SK-N-MC (cell line): ENCODE measurements at places on chromosomes 2 and 18.

GRCh38 chr18:50661013-50661412, 101.1 kb downstream of the MAPK4 start:
- no peak for DNase-seq

DNA sequence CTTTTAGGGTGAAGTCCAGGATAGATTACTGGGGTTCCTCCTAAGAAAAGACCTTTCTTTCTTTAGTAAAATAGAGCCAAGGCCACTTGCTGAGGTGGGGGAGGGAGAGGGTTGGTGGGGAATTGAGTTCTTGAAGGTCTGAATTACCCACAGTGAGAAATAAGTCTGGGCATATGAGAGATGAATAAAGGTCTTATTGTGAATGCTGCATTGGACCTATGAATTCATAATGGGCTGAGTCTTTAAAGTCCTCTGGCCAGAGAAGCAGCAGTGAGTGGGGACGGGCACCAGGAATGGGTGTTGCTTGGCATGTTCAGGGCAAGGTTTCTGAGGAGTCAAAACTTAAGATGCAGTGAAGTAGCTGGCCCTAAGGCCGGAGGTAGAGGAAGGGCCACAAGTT, 10.5 kb downstream of the MAPRE3 start:
- no peak for DNase-seq

- no peak for DNase-seq
Measured at GRCh38 chr2:132497591-132497990, 81.0 kb downstream of the GPR39 start.

GRCh38 chr2:170818036-170818751, 1.5 kb downstream of the GAD1 start:
- no peak for DNase-seq

GRCh38 chr2:10873171-10873570, 38.6 kb upstream of the KCNF1 start:
- DNase-seq = no peak

DNA sequence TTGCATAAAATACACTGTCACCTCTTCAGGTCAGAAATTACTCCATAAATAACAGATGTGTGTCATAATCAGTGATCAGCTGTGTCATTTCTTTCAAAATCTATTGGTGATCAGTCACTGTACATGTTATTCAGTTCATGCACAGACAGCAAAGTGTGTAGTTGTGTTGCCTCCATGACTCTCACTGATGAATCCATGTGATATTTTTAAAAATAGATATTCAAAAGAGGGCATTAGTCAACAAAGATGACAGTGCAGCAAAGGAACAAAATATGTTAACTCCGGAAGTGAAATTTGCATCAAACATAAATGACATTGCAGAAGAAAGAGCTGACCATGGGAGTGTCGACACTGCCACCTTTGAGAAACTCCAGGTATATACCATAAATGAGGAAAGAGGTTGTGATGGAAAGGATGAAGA, 17.1 kb upstream of the MCM6 start:
- DNase-seq = no peak
